ENCODE measurements at places on chromosomes 3 and 15.

DNA sequence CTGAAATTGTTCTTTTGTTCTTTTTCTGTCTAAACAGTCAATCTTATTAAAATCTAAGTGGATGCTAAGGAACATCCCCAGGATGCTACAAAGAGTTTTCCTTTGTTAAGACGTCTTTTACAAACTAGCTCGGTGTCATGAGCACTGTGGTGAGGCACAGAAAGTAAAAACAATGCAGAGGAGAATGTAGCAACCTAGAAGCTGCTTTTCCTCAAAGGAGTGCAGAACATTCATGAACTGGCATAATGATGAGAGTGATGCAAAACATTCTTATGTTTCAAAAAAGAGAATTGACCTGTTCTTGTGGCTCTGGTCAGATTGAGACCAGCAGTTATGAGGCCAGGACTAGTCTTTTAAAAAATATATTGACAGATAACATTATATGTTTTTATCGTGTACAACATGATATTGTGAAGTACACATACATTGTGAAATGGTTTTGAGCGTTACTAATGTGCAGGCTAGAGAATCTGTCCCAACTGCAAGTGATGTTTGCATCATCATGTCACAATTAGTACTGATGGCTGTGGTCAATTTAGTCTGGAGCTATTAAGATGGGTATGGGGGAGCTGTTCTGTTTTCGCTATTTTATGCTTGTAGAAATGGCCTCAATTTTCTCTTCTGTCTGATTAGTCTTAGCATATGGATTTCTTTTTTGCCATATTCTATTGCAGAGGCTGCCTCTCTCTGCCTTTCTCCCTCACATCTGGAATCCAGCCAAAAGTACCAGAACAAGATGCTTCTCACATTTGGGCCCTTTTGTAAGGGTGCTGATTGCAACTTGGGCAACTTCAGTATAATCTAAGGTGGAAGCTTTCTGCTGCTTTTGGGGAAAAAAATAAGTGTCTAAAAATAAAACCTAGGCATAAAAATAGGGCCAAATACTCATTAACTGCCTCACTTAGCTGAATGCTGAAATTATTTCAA, 50.2 kb downstream of the HHLA2 start:
- no peak for DNase-seq

DNA sequence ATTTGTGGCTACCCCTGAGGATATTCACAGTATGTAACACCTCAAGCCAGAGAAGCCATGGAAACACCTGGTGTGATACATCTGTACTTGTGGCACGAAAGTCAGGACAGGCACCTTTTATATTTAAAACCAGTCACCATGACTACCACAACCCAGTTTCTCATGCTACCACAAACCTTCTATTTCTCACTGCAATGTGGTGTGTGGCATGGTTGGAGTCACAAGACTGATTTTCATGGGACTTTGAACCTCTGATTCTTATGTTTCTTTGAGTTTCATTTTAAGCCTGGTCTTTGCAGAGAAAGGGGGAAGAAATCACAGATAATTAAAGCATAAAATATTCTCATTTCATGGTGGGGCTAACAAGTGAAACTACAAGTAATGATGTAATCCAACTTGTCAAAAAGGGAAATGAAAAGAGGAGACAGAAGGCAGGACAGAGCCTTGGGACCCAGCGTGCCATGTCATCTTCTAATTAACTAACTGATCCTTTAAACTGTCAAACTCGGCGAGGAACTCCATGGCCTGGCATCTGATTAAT, 175.9 kb downstream of the PDZRN3 start:
- DNase-seq = no peak

DNA sequence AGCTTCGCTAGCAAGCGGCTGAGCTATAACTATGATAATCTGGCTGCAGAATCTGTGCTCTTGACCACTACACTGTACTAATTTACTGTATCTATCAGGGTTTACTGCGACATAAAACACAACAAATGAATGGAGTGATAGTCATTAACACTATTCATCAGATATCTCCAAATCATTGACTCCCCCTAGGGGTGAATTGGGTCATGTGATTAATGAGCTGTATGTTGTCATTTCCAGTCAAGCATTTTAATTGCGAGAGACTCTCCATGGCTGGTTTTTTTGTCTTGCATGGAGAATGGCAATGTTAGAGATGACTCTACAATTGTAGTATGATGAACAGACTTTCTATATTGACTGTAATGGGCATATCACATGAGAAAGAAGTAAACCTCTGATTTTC, 10.5 kb upstream of the TM4SF18 start:
- no peak for DNase-seq

DNA sequence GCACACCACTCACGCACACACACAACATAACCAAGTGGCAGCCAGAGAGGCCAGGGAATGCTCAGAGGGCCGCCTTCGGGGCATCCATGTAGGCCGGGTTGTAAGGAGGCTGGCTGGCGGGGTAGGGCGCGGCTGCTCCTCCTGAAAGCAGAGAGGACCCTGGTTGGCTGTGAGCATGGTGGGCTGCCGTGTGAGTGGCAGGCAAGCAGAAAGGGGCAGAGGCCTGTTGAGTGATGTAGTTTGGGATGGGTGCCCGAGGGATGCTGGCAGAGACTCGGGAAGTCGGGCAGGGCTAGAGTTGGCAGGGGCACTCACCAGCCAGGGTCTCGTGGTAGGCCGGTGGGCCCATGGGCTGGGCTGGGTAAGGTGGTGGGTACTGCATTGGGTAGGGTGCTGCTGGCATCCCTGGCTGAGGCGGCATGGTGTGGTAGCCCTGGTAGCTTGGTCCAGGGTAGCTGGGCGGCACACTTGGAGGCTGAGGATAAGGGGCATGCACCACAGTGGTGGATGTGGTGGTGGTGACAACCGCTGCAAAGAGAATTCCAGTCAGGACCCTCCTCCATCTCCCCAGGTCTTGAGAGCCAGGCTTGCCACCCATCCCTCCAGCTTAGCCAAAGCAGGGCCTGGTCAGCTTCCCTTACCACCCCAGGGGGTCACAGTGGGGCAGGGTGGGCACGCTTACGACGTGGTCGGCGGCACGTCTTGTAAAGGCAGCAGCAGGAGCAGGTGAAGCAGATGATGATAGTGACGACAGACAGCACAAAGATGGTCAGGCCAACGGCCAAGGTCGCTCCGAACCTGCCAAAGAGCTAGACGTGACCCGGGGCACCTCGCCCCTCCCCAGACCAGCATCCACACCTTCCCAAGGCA, 22.7 kb downstream of the ATRIP start:
- DNase-seq = no peak

- no peak for DNase-seq
These were observed 122.3 kb downstream of the RSL24D1 start for GRCh38 chr15:55074431-55074830.
